ENCODE measurements at places on chromosomes 13 and 19. TPM values are rescaled to one million over a fixed set of nuclear protein-coding genes. Genes with fewer than 3 reads are reported as not detected.

GRCh38 chr13:74274916-74275315 lies 140.7 kb upstream of the KLF12 start:
- H3K27me3 ChIP-seq = no peaks in the 10 kb centered on the region
- H3K36me3 ChIP-seq = no peaks in the 10 kb centered on the region
- peaks cover 4% of the 10 kb centered on the region for H3K4me1 ChIP-seq

DNA sequence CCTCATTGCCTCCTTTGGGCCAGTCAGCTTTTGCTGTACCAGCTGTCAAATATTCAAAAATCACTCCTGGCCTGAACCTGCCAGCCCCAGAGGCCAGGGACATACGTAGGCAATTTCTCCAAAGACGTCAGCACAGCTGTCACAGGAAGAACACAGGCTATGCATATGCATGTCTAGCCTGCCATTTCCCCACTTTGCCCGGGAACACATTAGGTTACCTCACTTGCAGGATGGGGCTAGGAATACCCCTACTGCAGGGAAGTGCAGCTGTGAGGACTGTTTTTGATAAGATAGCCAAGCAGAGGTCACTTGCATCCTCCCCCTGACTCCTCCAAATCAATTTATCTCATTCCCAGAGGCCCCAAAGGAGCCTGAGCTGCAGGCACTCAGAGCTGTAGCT lies 2.8 kb downstream of the ZNF667 start:
- no peak overlapping the region for H3K4me3 ChIP-seq
- no peaks in the 10 kb centered on the region for H3K4me1 ChIP-seq
- DNase-seq = no peak

- H3K27me3 ChIP-seq = no peaks in the 10 kb centered on the region
- H3K27ac ChIP-seq = no peak overlapping the region
- DNase-seq = no peak
- H3K36me3 ChIP-seq = no peaks in the 10 kb centered on the region
- peaks cover 5% of the 10 kb centered on the region for H3K4me1 ChIP-seq
Measured at GRCh38 chr13:110944121-110944967, 29.5 kb upstream of the ANKRD10 start.

GRCh38 chr13:45445053-45445452 lies 19.7 kb upstream of the COG3 start:
- DNase-seq = no peak
- peaks cover 10% of the 10 kb centered on the region for H3K4me1 ChIP-seq
- peaks cover 18% of the 10 kb centered on the region for H3K27me3 ChIP-seq
- H3K27ac ChIP-seq = no peak overlapping the region
- H3K36me3 ChIP-seq = no peaks in the 10 kb centered on the region
- H3K4me3 ChIP-seq = no peak overlapping the region

GRCh38 chr13:24629320-24629719 lies 50.9 kb upstream of the ATP12A start:
- H3K27ac ChIP-seq = peak overlapping the region; percentile 94
- H3K27me3 ChIP-seq = no peaks in the 10 kb centered on the region
- H3K4me1 ChIP-seq = peaks cover 28% of the 10 kb centered on the region
- no peak for DNase-seq

PINLYP gene
- total RNA-seq = 6.0 TPM

- no peak for DNase-seq
- H3K27ac ChIP-seq = no peak overlapping the region
- H3K4me3 ChIP-seq = no peak overlapping the region
- no peaks in the 10 kb centered on the region for H3K36me3 ChIP-seq
Measured at GRCh38 chr19:42555317-42555716, 27.0 kb upstream of the CEACAM1 start.

GRCh38 chr13:101979825-101980224 lies 422.0 kb downstream of the FGF14 start:
- H3K4me1 ChIP-seq = no peaks in the 10 kb centered on the region
- H3K27me3 ChIP-seq = peaks cover 3% of the 10 kb centered on the region
- H3K36me3 ChIP-seq = no peaks in the 10 kb centered on the region
- no peak overlapping the region for H3K27ac ChIP-seq
- no peak for DNase-seq

GRCh38 chr13:73399347-73400216 lies 340.8 kb downstream of the KLF5 start:
- peaks cover 8% of the 10 kb centered on the region for H3K4me1 ChIP-seq
- H3K27me3 ChIP-seq = no peaks in the 10 kb centered on the region
- H3K4me3 ChIP-seq = peak overlapping the region; percentile 45
- no peak for DNase-seq

GRCh38 chr13:78875792-78876580 lies 217.0 kb upstream of the OBI1 start:
- H3K4me3 ChIP-seq = no peak overlapping the region
- no peaks in the 10 kb centered on the region for H3K36me3 ChIP-seq
- no peak overlapping the region for H3K27ac ChIP-seq
- DNase-seq = no peak
- peaks cover 4% of the 10 kb centered on the region for H3K27me3 ChIP-seq

ZNF524 gene
- total RNA-seq = 23.9 TPM

VSTM1 gene
- total RNA-seq = not detected

DNA sequence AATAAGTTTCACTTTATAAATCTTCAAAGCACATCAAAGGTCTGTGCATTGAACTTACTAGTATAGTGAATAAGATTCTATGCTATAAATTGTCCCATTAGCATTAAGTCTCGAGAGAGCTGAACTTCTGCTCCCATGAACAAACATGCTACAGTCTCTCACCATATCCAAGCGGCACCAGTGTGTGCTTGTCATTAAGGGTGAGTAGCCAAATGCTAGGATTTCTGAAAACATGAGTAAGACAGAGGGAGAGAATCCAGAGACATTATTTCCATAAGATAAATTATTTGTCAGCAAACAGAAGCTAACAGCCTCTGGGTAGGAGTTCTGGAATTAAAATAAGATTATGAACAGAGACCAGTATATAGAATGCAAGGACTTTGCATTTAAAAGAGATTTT lies 2882.5 kb downstream of the PCDH9 start:
- peaks cover 4% of the 10 kb centered on the region for H3K4me1 ChIP-seq
- DNase-seq = no peak
- H3K4me3 ChIP-seq = no peak overlapping the region
- no peaks in the 10 kb centered on the region for H3K27me3 ChIP-seq
- H3K27ac ChIP-seq = no peak overlapping the region
- no peaks in the 10 kb centered on the region for H3K36me3 ChIP-seq

DNA sequence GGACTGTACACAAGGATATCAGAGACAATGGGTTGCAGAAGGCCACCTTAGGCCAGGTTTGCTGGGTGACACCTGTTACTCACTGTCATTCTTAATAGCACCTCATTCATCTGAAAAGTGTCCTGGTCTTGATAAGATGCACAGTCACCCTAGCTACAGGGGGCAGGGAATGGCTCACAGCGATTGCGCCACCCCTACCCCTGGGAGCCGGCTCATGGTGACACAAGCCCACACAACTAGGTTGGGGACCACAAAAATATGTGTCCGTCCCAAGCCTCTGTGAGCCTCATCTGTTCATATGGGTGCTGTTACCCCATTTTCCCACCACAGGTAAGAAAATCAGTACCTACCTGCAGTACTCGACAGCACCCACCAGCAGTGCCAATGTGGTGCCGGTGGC lies 23.4 kb downstream of the MED26 start:
- H3K4me1 ChIP-seq = peaks cover 19% of the 10 kb centered on the region
- no peak for DNase-seq
- H3K36me3 ChIP-seq = no peaks in the 10 kb centered on the region
- no peaks in the 10 kb centered on the region for H3K27me3 ChIP-seq
- no peak overlapping the region for H3K4me3 ChIP-seq

HCST gene
- total RNA-seq = 1.3 TPM

DNA sequence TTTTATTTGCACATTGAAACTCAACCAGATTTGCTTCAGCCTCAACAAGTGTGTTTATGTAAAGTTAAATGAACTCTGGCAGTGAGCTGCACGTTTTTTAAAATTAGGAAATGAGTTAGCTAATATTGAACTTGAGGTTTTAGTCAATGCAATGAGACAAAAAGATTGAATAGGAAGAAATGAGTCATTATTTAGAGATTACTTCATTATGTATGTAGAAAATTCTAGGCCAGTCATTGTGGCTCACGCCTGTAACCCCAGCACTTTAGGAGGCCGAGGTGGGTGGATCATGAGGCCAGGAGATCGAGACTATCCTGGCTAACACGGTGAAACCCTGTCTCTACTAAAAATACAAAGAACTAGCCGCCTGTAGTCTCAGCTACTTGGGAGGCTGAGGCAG lies 22.8 kb upstream of the CD70 start:
- no peaks in the 10 kb centered on the region for H3K36me3 ChIP-seq
- no peak overlapping the region for H3K27ac ChIP-seq
- no peak for DNase-seq
- no peaks in the 10 kb centered on the region for H3K4me1 ChIP-seq
- H3K27me3 ChIP-seq = peaks cover 23% of the 10 kb centered on the region

DNA sequence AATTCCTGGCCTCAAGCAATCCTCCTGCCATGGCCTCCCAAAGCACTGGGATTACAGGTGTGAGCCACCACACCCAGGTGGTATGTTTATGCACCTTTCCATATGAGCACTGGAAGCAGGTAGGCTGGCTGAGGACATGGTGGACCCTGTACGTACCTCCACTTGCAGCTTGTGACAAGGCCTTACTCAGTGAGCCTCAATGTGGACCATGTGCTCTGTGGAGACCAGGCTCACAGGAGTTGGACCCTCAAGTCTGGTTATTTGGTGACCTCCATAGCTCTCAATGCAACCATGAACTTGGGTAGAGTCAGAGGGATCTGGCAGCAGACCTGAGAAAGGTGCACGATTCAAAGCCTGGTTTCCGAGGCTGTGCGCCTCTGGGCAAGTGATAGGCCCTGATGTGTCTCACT lies 5.5 kb downstream of the ACP4 start:
- no peaks in the 10 kb centered on the region for H3K36me3 ChIP-seq
- no peak for DNase-seq
- no peak overlapping the region for H3K27ac ChIP-seq
- H3K27me3 ChIP-seq = no peaks in the 10 kb centered on the region
- no peaks in the 10 kb centered on the region for H3K4me1 ChIP-seq

SGCG gene
- total RNA-seq = 15.1 TPM

GRCh38 chr19:48370955-48371354 lies 6.8 kb downstream of the SYNGR4 start:
- no peak overlapping the region for H3K27ac ChIP-seq
- H3K4me3 ChIP-seq = no peak overlapping the region
- H3K27me3 ChIP-seq = no peaks in the 10 kb centered on the region
- no peak for DNase-seq
- no peaks in the 10 kb centered on the region for H3K36me3 ChIP-seq

RAX2 gene
- total RNA-seq = not detected

DNA sequence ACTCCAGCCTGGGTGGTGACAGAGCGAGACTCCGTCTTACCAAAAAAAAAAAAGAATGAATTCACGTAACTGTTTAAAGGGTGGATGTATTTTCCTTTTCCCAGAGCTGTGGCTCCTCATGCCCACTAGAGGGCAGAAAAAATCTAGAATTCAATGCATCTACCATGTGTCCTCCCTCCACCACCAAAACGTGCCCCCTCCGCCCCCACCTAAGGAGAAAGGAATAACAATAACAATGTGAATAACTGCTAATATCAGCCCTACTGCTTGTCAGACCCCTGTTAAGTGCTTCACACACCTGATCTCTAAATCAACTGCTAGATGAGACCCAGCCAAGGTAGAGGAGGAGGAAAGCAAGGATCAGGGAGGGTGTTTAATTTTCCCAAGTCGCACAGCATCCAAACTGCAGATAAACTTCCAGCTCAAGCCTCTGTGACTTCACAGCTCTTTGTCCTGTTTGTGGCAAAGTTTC lies 20.2 kb upstream of the PNMA8B start:
- peaks cover 13% of the 10 kb centered on the region for H3K27me3 ChIP-seq
- no peaks in the 10 kb centered on the region for H3K36me3 ChIP-seq
- no peak for DNase-seq
- H3K27ac ChIP-seq = no peak overlapping the region
- peaks cover 7% of the 10 kb centered on the region for H3K4me1 ChIP-seq
- no peak overlapping the region for H3K4me3 ChIP-seq

DNA sequence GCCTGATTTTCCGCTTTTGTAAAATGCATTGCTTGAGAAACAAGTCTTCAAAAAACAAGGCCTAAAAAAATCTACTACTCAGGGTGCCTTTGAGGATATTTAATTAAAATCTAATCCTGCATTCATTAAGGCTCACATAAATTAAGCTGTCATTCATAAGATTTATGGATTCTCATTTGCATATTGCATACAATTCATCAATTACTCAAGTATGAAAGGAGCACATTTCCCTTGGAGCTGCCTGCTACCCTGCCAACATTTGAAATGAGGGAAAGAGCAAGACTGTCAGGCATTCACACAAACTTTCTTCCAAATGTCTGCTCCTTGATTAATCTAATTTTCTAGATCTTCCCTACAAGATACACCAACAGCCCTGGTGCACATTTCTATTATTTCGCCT lies 140.0 kb downstream of the DACH1 start:
- DNase-seq = no peak
- peaks cover 15% of the 10 kb centered on the region for H3K36me3 ChIP-seq
- peaks cover 15% of the 10 kb centered on the region for H3K4me1 ChIP-seq
- no peaks in the 10 kb centered on the region for H3K27me3 ChIP-seq
- no peak overlapping the region for H3K27ac ChIP-seq

DNA sequence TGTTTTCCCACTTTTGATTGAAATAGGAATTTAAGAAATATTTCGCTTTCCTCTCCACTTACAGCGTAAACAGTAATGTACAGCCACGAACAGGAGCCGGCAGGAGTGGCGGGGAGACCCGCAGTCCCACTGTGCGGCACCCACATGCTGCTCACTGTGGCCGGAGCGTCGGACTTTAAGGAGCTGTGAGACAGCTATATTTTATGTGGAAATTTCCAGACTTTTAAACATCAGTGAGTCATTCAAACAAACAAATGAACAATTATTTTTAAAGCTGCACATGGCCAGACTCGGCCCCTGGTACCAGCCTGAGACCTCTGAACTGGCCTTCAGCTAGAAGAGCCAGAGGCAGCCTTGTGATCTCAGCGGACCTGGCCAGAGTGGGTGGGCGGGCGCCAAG lies 52.5 kb downstream of the CRYL1 start:
- DNase-seq = no peak
- H3K36me3 ChIP-seq = no peaks in the 10 kb centered on the region
- H3K27me3 ChIP-seq = no peaks in the 10 kb centered on the region
- no peak overlapping the region for H3K4me3 ChIP-seq

GRCh38 chr13:79722885-79723445 lies 242.0 kb downstream of the NDFIP2 start:
- no peaks in the 10 kb centered on the region for H3K36me3 ChIP-seq
- H3K27ac ChIP-seq = peak overlapping the region; percentile 29
- no peak for DNase-seq

GRCh38 chr19:29381353-29382203 lies 144.2 kb upstream of the VSTM2B start:
- H3K27ac ChIP-seq = no peak overlapping the region
- H3K36me3 ChIP-seq = no peaks in the 10 kb centered on the region
- H3K27me3 ChIP-seq = peaks cover 68% of the 10 kb centered on the region
- H3K4me3 ChIP-seq = no peak overlapping the region
- peaks cover 23% of the 10 kb centered on the region for H3K4me1 ChIP-seq

GRCh38 chr13:22629374-22629773 lies 551.4 kb upstream of the SGCG start:
- no peak for DNase-seq
- H3K4me3 ChIP-seq = no peak overlapping the region
- no peaks in the 10 kb centered on the region for H3K4me1 ChIP-seq
- no peaks in the 10 kb centered on the region for H3K27me3 ChIP-seq
- H3K27ac ChIP-seq = no peak overlapping the region

SIGLEC8 gene
- not detected for total RNA-seq

FSD1 gene
- 26.3 TPM for total RNA-seq

SLC15A1 gene
- total RNA-seq = 10.9 TPM

GRCh38 chr19:29878973-29879654 lies 62.9 kb upstream of the URI1 start:
- H3K27ac ChIP-seq = no peak overlapping the region
- H3K36me3 ChIP-seq = no peaks in the 10 kb centered on the region
- no peak overlapping the region for H3K4me3 ChIP-seq

- DNase-seq = no peak
- no peak overlapping the region for H3K4me3 ChIP-seq
- peaks cover 27% of the 10 kb centered on the region for H3K4me1 ChIP-seq
- H3K27ac ChIP-seq = no peak overlapping the region
Measured at GRCh38 chr13:45104261-45104660, 16.0 kb upstream of the GTF2F2 start.
